ENCODE measurements at places on chromosomes 1 and 21.
A peak's percentile ranks its signal among the peaks of the same experiment; 100 is the strongest.

GRCh38 chr1:76066394-76066793 is 8.2 kb upstream of the ST6GALNAC3 start:
- DNase-seq, result no peak

DNA sequence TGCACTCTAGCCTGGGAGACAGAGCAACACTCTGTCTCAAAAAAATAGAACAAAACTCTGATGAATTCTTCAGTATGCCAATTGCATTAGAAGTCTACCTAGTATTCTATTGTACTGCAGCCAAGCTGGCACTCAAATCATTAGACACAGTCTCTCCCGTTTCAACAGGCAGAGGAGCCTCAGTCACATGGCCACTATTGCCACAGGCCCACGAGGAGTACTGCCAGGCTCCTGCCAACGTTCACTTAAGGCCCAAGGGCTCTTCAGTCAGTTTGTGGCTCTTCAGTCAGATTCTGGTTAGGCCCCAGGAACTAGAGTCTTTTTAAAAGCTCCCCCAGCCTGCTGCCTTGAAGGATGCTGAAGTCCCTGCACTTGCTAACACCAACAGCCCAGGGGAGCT is 73.4 kb downstream of the SH3BGR start:
- DNase-seq, result no peak

- DNase-seq, result no peak
These were observed 39.9 kb upstream of the AK4 start for GRCh38 chr1:65108025-65108642.

- DNase-seq, result no peak
These were observed 56.0 kb upstream of the COX20 start for GRCh38 chr1:244779410-244779809.

DNA sequence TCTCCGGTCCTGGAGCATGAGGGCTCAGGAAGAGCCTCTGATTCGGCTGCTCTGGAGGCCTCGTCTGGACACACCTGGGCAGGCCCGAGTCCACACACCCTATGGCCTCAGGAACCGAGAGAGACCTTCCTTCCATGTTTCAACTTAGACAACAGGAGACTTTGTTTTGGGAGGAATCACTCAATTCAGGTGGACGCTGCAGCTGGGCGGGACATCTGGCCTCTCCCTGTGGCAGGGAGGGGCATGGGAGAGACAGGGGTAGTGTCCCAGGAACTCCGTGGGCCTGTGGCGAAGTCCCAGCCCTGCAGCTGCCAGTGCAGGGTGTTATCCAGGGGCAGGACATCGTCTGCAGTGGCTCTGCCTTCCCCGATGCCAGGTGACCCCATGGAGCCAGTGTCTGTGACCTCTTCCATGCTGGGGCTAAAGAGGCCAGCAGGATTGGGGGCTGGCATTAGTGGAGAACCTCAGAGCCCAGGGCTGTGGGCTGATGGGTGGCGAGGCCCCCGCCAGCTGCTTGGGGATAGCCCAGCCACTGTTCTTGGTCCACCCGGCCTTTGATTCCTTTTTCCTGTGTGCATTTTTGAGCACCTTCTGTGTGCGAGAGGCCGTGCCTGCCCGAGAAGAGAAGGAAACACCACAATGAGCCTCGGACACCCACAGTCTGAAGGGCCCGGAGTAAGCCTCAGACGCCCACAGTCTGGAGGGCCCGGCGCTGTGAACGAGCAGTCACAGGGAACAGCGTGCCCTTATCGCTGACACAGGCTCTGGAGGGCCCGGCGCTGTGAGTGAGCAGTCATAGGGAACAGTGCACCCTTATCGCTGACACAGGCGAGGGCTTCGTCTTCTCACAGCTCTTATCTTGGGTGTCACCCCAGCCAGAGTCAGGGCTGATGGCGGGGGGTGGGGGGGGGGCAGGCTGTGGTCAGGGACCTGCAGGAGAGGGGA is 6.2 kb downstream of the COL18A1 start:
- no peak for DNase-seq

GRCh38 chr1:165837838-165838364 is 10.5 kb downstream of the UCK2 start:
- no peak for DNase-seq

DNA sequence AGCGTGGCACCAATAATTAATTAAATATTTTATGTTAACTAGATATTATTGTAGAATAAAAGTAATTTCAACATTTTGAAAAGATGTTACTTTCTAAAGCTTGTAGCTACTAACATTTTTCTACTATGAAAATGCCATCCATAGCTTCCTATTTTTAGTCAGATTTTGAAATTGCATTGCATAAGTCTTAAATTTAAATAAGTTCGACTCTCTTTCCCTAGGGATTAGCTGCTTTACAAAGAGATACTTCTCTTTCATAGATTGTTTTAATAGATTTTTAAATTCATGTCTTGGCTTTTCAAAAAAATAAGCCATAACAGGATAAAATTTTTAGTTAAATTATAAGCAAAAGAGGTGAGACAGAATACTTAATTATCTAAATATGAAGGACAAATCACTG is 1279.6 kb downstream of the KCNT2 start:
- no peak for DNase-seq

DNA sequence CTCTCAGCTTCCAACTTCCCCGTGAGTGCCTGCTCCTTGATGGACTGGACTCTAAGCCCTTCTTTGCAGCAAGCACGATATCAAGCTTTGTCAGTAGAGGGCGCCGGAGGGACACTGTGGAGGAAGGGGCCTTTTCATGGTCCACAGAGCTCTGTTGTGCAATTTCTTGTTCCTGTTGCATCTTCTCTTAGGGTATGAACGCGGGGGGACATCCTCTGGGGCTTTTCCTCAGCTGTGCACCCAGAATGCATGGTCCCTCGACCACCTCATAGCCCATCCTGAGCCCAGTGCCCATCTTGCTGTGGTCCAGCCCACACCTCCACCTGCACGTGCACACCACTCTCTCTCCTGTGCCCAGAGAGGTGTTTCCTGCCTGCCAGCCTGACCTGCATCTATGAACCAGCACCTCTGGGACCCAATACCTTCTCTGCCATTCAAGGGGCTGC is 556.8 kb downstream of the PTPRU start:
- DNase-seq, result no peak

- no peak for DNase-seq
These were observed 3.5 kb downstream of the CD164L2 start for GRCh38 chr1:27379564-27380122.

DNA sequence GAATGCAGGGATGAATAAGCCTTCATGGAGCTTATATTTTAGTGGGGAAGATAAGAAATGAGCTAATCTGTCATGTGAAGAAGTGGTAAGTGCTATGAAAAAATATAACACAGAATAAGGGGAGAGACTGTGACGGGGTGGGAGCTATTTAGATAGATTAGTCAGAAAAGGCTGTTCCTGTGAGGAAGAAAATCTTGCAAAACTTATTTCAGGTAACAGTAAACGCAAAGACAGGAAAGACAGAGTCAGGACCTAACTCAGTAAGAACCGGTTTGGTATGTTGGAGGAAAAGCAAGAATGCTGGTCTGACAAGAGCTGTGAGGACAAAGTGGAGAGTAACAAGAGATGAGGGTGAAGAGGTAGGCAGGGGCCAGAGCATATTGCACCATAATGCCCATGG is 22.0 kb downstream of the GNAI3 start:
- DNase-seq, result no peak

DNA sequence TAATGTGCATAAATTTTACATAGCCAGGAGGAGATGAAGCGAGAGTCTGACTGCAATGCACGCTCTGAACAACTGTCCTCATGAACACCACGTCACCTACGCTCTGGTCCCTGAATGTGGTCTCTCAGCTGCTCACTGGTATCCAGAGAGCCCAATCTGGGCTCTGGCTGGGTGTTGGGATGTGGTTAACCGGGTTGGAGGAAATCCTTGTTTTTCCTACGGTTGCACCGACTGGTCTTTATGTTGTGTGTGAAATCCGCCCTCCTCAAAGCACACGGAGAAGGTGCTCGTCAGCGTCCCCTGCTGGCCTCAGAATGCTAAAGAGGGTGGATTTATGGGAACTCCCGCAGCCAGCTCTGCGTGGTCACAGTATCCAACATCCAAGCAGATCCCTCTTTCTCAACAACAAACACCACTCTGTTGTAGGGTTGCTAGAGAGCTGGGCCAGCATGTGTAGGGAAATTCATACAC is 51.8 kb upstream of the FAM89A start:
- no peak for DNase-seq

DNA sequence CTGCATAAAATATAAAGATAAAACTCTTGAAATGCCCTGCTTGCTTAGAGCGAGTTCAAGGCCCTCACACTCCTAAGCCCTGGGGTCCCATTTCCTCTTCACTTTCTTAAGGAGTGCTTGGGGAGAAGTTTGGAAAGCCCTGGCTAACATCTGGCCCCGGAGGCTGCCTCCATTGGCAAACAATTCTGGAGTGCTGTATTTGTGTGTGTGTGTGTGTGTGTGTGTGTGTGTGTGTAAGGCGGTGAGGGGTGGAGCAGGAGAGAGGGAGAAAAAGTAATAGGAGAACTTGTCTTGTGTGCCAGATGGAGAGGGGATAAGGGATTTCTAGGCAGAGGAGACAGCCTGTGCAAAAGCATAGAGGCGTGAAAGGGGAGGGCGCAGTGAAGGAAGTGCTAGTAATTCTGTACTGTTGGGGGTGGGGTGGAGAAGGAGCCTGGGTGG is 578 bp upstream of the TRIM62 start:
- no peak for DNase-seq

- no peak for DNase-seq
These were observed 106.7 kb downstream of the CAMTA1 start for GRCh38 chr1:6891781-6892579.

- no peak for DNase-seq
These were observed 58.2 kb upstream of the FOXD3 start for GRCh38 chr1:63264161-63264560.

- no peak for DNase-seq
These were observed 21.4 kb upstream of the SPSB1 start for GRCh38 chr1:9271283-9271682.

DNA sequence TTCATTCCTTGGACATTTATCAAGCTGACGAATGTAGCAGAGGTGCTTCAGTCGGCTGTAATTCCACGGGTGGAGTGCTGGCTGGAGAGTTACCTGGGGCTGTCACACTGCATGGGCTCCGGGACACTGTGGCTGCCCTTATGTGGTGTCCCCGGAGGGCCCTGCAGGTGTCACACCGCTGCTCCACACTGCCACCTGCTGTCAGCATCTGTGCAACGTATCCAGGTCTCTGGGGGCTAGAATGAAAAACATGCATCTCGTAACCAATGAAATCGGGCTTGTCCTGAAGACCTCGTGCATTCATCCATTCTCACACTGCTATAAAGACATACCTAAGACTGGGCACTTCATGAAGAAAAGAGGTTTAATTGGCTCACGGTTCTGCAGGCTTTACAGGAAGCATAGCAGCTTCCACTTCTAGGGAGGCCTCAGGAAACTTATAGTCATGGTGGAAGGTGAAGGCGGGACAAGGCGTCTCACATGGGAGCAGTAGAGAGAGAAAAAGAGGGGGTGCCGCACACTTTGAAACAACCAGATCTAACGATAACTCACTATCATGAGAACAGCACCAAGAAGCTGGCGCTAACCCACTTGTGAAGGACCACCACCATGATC is 46.7 kb upstream of the PCBP3 start:
- DNase-seq, result peak; percentile 74

DNA sequence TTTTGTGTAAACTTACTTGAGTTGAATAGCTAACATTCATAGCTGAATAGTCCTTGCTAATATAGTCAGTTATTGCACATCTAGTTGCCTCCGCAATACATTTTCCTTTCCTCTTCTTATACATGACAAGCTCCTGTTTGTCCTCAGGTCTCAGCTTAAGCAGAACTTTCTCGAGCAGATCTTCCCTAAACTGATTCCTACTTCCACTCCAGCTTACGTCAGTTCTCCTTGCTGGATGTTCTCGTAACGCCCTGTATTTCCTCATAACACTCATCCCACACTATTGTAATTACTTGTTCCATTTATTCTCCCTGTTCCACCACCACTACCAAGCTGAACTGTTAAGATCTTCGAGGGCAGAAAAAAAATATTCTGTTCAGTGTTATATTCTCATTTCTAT is 15.1 kb upstream of the OMA1 start:
- no peak for DNase-seq

DNA sequence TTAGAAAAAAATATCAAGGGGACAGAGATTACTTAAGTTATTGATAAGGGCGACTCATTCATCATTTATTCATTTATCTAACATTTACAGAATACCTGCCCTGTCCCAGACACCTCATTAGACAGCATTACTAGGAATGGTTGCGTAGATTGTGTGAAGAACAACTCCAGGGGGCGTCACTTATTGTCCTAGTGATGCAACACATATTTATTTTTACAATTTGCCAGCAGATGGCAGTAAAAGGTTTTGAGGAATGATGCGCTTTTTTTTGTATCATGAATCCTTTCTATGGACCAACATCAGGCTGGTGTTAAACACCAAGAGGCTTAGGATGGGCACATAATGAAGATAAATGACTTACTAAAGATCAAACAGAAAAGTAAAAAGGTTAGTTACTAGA is 5.5 kb downstream of the NCAM2 start:
- no peak for DNase-seq

- DNase-seq, result no peak
These were observed 9.2 kb downstream of the POU2F1 start for GRCh38 chr1:167229719-167230385.

- no peak for DNase-seq
These were observed 625.6 kb upstream of the PTBP2 start for GRCh38 chr1:96095849-96096612.

DNA sequence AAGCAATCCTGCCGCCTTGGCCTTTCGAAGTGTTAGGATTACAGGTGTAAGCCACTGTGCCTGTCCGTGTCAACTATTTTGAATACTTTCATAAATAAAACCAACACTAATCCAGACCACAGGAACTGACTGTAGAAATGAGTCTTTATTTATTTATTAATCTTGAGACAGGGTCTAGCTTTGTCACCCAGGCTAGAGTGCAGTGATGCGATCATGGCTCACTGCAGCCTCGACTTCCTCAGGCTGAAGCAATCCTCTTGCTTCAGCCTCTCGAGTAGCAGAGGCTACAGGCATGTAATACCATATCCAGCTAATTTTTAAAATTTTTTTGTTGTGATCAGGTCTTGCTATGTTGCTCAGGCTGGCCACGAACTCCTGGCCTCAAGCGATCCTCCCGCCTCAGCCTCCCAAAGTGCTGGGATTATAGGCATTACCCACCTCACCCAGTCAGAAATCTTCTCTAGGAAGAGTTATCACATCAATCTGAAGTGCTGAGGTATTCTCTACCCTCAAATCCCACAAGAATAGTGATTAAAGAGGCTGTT is 21.7 kb upstream of the CPLANE2 start:
- DNase-seq, result no peak

DNA sequence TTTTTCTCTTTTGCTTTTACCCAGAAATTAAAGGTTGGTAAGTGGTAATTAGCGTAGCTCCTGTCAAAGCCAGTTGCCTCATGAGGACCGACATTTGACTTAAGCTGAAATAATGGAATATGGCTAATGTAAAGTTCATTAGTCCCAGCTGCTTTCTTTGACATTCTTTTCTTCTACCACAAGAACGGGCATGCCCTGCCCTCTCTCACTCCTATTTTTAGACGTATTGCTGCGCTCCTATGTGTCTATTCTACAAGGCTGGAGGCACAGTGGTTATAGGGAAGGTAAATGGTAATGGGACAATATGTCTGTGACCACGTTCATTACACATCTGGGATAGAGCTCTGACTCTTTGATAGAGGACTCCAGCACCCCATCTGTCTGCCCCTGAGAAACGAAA is 6.8 kb downstream of the CORT start:
- no peak for DNase-seq
